ENCODE measurements at places on chromosomes 2 and 18.

DNA sequence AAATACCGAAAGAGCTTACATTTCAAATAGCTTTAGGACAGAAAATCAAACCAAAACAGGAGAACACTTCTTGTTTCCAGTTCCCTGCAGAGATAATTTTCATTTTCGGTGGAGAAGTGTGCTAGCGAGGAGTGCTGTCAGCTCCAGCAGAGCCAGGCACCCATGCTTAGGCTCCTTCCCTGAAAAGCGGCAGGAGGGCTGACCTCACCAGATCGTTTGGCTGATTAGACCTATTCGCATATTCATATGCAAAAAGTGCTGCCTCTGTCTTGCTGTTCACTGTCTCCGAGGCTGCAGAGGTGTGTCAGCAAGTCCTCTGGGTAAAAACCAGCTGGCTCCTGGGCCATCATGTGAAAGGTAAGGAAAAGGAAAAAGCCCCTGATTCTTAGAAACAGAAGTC, 225.8 kb upstream of the COPS8 start:
- H3K27me3 ChIP-seq = no peaks in the 10 kb centered on the region
- H3K4me3 ChIP-seq = no peak overlapping the region
- H3K36me3 ChIP-seq = no peaks in the 10 kb centered on the region
- H3K27ac ChIP-seq = no peak overlapping the region
- DNase-seq = no peak

GRCh38 chr2:233290051-233290845, 17.4 kb upstream of the SAG start:
- DNase-seq = no peak
- H3K36me3 ChIP-seq = peaks cover 77% of the 10 kb centered on the region
- no peaks in the 10 kb centered on the region for H3K4me1 ChIP-seq
- no peak overlapping the region for H3K27ac ChIP-seq
- H3K4me3 ChIP-seq = no peak overlapping the region

- no peak overlapping the region for H3K27ac ChIP-seq
- H3K36me3 ChIP-seq = no peaks in the 10 kb centered on the region
- DNase-seq = no peak
These were observed 325.5 kb upstream of the HS6ST1 start for GRCh38 chr2:128644156-128644555.

DNA sequence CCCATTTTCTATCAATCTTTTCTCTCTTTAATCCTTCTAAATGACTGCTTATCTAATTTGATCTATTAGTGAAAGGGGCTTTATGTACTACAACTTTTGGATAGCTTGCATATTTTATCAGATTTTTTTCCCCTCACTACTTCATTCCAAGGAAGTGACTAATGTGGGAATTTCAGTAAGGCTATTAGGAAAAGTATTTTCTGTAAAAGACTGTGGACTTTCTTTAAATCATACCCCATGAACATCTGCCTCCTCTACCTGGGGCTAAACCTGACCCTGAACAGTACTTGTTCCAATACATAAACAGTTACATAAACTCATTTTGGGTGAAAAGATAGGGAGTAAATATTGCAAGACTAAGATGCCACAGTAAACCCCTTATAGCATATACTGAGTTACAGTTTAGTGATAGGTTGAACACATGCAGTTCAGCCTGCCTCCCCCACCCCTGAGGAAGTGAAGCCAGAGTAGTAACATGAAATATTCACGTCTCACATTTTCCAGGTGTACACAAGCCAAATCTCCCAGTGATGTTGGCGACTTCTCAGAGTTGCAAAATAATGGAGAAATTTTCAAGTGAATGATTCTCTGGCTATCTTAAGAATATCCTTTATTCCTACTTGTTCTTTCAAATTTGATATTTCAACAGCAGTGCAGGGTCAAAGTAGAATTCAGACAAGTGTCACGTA, 590.9 kb upstream of the ZEB2 start:
- peaks cover 19% of the 10 kb centered on the region for H3K4me1 ChIP-seq
- H3K27ac ChIP-seq = no peak overlapping the region
- DNase-seq = no peak
- no peaks in the 10 kb centered on the region for H3K27me3 ChIP-seq
- H3K36me3 ChIP-seq = no peaks in the 10 kb centered on the region
- no peak overlapping the region for H3K4me3 ChIP-seq

- peaks cover 9% of the 10 kb centered on the region for H3K4me1 ChIP-seq
- H3K27me3 ChIP-seq = no peaks in the 10 kb centered on the region
- H3K36me3 ChIP-seq = no peaks in the 10 kb centered on the region
- DNase-seq = no peak
- no peak overlapping the region for H3K27ac ChIP-seq
These were observed 6.8 kb downstream of the PKP4 start for GRCh38 chr2:158463496-158464095.

DNA sequence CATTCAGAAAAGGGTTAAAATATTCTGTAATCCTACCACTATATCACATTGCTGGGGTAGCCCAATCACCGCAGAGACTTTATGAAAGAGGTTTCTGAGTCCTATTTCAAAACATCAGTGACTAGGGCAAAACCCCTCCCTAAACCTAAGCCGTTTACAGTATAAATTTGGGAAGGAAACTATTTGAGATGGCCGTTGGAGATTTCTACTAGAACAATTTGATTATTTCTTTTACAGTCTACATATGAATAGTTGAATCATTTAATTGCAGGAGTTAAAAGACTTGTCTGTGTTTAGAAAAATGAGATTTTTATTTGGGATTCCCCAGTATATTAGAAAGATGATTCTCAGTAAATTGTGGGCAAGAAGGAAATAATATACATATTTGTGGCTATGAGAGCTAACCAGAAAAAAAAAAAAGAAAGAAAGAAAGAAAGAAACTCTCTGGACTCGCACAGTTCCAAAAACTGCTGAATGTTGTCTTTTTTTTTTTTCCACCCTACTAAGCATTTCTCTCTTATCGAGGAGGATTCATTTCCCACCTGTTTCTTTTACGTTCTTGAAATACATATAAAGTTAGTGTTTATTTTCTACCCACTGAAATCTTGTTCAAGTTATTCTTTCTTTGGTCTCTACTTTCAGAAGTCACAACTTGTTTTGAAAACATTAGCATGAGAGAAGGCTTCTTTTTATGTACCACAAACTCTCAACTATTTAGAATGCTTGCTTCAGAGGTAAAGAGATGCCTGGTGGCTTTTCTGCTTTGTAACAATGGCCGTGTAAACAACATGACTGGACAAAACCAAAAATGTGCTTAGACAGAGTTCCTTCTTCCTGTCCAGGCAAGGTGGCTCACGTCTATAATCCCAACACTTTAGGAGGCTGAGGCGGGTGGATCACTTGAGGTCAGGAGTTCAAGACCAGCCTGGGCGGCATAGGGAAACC, 65.9 kb downstream of the BCL2 start:
- no peak for DNase-seq
- H3K27ac ChIP-seq = no peak overlapping the region
- H3K4me1 ChIP-seq = peaks cover 14% of the 10 kb centered on the region
- H3K4me3 ChIP-seq = peak overlapping the region; percentile 12
- no peaks in the 10 kb centered on the region for H3K36me3 ChIP-seq

GRCh38 chr2:109393662-109393972, 220.1 kb downstream of the SEPTIN10 start:
- no peaks in the 10 kb centered on the region for H3K27me3 ChIP-seq
- no peaks in the 10 kb centered on the region for H3K4me1 ChIP-seq
- no peak overlapping the region for H3K4me3 ChIP-seq
- DNase-seq = no peak
- H3K36me3 ChIP-seq = no peaks in the 10 kb centered on the region
- no peak overlapping the region for H3K27ac ChIP-seq

- DNase-seq = no peak
- no peaks in the 10 kb centered on the region for H3K4me1 ChIP-seq
- no peak overlapping the region for H3K4me3 ChIP-seq
- no peak overlapping the region for H3K27ac ChIP-seq
- no peaks in the 10 kb centered on the region for H3K27me3 ChIP-seq
These were observed 7.3 kb upstream of the SLC39A10 start for GRCh38 chr2:195649629-195650190.

GRCh38 chr2:219559156-219559915, 12.0 kb downstream of the OBSL1 start:
- no peaks in the 10 kb centered on the region for H3K27me3 ChIP-seq
- no peak overlapping the region for H3K27ac ChIP-seq
- no peak for DNase-seq
- no peaks in the 10 kb centered on the region for H3K4me1 ChIP-seq
- no peak overlapping the region for H3K4me3 ChIP-seq
- H3K36me3 ChIP-seq = peaks cover 24% of the 10 kb centered on the region

DNA sequence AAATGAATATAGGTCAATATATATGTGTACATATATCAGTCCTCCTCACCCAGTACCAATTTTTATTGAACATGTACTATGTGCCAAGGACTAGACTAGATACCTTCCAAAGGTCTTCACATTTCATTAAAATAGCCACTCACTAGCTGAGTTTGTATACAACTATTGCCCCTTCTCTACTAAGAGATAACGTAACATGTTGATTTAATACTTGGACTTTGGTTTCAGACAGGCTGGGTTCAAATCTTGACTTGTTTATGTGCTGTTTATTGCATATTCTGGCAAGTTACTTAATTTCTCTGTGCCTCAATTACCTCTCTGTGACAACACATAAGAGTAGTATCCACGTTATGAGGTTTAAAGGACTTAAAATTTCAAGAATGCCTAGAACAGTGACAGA, 184.5 kb downstream of the MTX2 start:
- no peak for DNase-seq
- no peaks in the 10 kb centered on the region for H3K36me3 ChIP-seq
- H3K4me1 ChIP-seq = peaks cover 5% of the 10 kb centered on the region
- no peak overlapping the region for H3K4me3 ChIP-seq

- DNase-seq = no peak
- no peaks in the 10 kb centered on the region for H3K36me3 ChIP-seq
- no peaks in the 10 kb centered on the region for H3K27me3 ChIP-seq
- H3K4me1 ChIP-seq = peaks cover 22% of the 10 kb centered on the region
- peak overlapping the region; percentile 81 for H3K4me3 ChIP-seq
- peak overlapping the region; percentile 89 for H3K27ac ChIP-seq
These were observed 773 bp downstream of the MBP start for GRCh38 chr18:77131652-77132368.

All from thoracic aorta (tissue), 2 donors.